ENCODE measurements at places on chromosomes 16 and 17.

- DNase-seq = peak; percentile 59
Measured at GRCh38 chr16:79721270-79721669, 120.7 kb upstream of the MAF start.

DNA sequence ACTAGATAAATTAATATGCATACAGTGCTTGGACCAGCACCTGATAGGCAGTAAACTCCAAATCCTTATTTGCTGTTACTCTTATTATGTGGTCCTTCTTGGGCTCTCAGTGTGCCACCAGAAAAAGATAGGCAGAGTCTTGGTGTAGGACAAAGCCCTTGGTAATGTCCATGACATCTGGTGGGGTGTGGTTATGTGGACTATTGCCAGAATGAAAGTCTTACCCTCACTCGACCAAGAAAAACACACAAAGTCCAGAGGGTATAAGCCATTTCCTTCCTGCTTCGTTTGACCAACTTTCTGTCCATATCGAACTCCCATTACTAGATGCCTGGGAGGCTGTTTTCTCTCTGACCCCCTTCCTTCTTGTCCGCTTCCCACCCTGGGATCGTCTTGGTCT is 140.9 kb downstream of the UTP18 start:
- DNase-seq = no peak

DNA sequence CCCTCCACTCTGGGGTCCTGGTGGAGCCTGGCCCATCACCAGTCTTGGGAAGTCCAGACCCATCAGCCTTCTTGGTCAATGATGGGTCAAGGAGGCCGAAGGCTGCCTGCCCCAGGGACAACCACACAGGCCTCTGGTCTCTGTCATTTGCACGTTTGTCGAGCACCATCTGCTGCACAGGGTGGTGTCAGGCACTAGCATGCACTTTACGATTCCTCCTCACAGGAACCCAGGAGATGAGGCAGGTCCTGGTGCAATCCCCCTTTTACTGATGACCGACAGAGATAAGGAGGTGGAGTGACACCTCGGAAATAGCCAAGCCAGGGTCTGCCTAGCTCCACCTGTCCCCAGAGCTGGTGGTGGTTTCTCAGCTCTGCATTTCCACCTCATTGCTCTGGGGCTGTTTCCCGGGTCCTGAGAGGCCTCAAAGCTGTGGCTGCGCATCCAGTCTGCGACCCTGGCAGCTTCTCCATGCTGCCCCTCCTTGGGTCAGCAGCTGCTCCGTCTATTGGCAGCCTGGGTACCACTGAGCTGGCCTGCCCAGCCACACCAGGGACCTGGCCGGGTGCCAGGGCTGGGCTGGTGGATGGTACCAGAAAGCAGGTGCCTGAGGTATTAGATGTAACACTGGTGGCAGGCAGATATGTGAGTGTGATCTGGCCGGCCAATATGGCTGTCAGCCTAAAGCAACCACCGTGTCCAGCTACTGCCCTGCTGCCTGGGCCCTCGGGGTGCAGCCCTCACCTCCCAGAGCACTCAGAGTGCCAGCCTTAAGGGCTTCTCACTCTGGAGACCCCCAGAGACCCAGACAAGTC is 10.0 kb downstream of the MMP15 start:
- no peak for DNase-seq

GRCh38 chr17:9024497-9024896 is 3.2 kb downstream of the NTN1 start:
- DNase-seq = no peak

DNA sequence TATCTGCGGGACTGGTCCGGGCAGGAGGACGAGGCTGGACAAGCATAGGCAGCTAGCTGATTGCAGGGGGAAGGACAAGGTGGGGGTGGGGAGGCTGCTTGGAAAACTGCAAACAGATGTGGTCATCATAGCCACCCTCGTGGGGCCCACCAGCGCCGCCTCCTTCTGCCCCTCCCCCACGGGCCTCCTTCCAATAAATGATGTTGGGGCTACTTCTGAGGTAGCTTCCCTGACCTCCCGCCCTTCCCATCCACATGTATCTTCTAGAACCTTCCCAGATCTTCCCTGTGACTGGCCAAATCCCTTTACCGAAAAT is 12.3 kb upstream of the CDC42EP4 start:
- DNase-seq = peak; percentile 69

GRCh38 chr16:64346080-64346479 is 775.8 kb downstream of the CDH11 start:
- no peak for DNase-seq

- DNase-seq = no peak
Measured at GRCh38 chr17:29563816-29564215, 3.0 kb downstream of the ABHD15 start.

DNA sequence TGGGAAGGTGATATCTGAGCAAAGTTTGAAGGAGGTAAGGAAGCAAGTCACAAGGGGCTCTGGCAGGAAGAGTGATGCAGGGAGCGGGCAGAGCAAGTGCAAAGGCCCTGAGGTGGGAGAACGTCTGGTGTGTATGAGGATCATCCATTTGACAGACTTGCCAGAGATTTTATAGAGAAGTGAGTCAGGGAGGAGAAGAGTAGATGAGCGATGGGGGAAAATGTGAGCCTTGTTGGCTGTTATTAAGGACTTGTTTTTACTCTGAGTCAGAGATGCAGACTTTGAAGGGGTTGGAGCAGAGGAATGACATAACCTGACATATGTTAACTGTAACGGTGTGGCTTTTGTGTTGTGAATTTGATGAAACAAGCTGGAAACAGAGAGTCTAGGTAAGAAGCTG is 3.5 kb upstream of the CLEC10A start:
- DNase-seq = no peak

All from uterus (tissue), 4 donors.